ENCODE measurements at places on chromosomes 4 and X.

DNA sequence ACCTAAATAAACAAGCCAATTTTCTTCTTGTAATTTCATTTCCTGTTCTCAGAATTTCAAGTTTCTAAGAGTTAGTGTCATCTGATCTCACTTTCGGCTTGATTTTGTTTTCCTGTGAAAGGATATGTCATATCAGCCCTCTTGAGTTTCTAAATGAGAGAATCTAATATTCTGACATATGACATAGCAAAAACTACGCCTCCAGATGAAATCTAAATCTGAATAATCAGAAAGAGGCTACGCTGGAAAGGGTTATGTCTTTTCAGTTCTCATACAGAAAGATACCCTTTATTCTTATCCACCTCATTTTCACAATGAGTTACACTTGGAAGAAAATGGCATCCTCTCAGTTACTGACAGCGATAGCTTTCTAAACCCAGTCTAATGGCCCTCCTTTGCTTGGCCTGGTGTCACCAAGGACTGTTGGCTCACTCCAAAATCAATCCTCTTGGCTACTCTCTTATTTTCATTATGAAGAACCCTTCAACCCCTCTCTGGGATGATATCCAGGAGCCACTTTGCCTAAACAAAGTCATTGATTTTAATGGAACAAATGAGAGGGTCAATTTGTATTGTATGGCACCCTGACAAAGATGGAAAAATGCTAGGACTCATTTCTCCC, 65.6 kb downstream of the ASB9 start:
- DNase-seq = no peak

- no peak for DNase-seq
Measured at GRCh38 chr4:60808726-60809485, 391.2 kb upstream of the ADGRL3 start.

DNA sequence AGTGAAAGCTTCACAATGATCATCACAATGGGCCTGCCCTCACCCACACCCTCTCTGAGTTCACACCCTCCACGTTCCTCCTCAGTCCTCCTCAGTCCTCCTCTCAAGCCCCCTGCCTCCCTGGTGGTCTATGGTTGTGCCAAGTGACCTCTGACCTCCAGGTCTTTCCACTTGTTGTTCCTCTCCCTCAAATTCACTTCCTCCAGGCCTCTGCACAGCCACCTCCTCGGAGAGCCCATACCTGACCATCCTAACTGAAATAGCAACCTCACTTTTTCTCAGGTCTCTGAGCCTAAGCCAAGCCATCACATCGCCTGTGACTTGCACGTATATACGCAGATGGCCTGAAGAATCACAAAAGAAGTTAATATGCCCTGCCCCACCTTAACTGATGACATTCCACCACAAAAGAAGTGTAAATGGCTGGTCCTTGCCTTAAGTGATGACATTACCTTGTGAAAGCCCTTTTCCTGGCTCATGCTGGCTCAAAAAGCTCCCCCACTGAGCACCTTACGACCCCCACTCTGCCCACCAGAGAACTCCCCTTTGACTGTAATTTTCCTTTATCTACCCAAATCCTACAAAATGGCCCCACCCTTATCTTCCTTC, 293.4 kb upstream of the TENM3 start:
- no peak for DNase-seq

- no peak for DNase-seq
Measured at GRCh38 chrX:85928606-85929005, 118.8 kb downstream of the CHM start.

- no peak for DNase-seq
Measured at GRCh38 chr4:10582059-10582686, 102.4 kb downstream of the CLNK start.

DNA sequence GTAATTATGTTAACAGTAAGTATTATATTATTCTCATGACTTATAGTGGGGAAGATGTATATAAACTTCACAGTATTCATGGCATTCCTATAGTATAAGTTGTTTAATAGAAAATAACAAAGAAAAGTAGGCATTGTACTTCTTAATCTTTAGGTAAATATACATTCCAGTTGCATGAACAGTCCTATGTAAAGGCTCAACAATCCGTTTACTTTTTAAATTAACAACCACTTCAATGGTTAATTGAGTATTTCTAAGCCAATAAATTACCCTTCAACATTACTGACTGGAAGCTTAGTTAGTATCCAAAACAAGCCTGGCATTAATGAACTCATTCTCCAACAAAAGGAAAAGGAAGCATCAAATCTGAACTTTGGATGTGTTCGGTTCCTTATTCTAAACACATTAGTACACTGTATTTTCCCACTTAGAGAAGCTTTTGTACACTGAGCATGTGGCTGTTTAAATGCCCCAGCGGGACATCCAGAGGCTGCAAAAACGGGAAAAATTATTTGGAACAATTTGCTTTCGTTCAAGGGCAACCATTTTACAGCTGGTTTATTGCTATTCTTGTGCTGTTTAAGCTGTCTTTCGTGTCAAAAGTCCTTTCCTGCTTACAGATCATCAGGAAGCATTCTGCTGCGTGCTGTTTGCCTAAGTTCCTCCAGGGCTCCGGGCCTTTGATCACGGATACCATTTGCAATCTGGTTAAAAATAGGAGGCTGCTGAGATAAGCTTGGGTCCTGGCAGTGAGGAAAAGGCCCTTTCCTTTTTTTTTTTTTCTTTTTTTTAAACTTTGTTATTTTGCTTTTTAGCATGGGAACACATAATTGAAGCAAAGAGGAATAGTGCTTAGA, 460.3 kb downstream of the SPRY1 start:
- DNase-seq = no peak

- DNase-seq = no peak
Measured at GRCh38 chr4:38562751-38563198, 101.2 kb upstream of the KLF3 start.

GRCh38 chrX:123590842-123591486, 141.9 kb downstream of the THOC2 start:
- no peak for DNase-seq

GRCh38 chr4:182449186-182449929, 206.2 kb downstream of the TENM3 start:
- DNase-seq = no peak

DNA sequence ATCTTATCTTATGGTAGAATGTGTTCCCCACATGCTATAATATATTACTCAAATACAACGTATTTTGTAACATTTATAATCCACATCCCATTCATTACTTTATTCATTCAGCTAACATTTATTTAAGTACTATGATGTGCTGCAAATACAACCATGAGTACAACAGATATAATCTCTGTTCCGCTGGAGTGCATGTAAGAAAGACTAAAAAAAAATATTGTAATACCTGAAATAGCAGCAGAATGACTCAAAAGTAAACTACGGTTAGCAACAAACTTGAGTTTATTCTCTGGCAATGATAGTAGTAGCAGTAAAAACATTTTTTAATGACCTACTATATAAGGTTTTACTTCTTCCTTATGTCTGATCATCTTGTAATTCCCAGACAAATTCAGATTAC, 1776.3 kb downstream of the STIM2 start:
- DNase-seq = no peak

GRCh38 chr4:147844781-147845180, 112.9 kb downstream of the ARHGAP10 start:
- DNase-seq = no peak

GRCh38 chr4:149466446-149466845, 349.2 kb downstream of the IQCM start:
- DNase-seq = no peak

- DNase-seq = no peak
Measured at GRCh38 chr4:56657818-56658217, 23.3 kb downstream of the HOPX start.

- no peak for DNase-seq
Measured at GRCh38 chr4:125693228-125693627, 378.5 kb downstream of the FAT4 start.

GRCh38 chrX:8844157-8844556, 43.0 kb upstream of the FAM9A start:
- no peak for DNase-seq

DNA sequence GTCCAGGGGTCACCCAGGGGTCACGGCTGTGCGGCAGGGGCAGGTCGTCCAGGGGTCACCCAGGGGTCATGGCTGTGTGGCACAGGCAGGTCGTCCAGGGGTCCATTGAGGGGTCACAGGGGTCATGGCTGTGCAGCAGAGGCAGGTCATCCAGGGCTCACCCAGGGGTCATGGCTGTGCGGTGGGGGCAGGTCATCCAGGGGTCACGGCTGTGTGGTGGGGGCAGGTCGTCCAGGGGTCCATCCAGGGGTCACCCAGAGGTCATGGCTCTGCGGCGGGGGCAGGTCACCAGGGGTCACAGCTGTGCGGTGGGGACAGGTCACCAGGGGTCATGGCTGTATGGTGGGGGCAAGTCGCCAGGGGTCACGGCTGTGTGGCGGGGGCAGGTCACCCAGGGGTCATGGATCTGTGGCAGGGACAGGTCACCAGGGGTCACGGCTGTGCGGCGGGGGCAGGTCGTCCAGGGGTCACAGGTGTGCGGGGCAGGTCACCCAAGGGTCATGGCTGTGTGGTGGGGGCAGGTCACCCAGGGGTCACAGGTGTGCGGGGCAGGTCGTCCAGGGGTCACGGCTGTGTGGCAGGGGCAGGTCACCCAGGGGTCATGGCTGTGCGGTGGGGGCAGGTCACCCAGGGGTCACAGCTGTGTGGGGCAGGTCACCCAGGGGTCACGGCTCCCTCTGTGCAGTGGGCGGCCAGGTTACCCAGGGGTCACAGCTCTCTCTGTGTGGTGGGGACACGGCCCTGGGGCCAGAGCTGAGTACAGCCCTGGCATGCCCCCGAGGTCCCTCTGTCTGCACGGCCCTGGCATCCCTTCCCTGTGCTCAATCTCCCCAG, 16.0 kb downstream of the ATP5ME start:
- DNase-seq = no peak

- no peak for DNase-seq
Measured at GRCh38 chr4:78569306-78569821, 17.8 kb downstream of the ANXA3 start.

GRCh38 chrX:13506574-13506973, 62.8 kb upstream of the EGFL6 start:
- peak; percentile 49 for DNase-seq

DNA sequence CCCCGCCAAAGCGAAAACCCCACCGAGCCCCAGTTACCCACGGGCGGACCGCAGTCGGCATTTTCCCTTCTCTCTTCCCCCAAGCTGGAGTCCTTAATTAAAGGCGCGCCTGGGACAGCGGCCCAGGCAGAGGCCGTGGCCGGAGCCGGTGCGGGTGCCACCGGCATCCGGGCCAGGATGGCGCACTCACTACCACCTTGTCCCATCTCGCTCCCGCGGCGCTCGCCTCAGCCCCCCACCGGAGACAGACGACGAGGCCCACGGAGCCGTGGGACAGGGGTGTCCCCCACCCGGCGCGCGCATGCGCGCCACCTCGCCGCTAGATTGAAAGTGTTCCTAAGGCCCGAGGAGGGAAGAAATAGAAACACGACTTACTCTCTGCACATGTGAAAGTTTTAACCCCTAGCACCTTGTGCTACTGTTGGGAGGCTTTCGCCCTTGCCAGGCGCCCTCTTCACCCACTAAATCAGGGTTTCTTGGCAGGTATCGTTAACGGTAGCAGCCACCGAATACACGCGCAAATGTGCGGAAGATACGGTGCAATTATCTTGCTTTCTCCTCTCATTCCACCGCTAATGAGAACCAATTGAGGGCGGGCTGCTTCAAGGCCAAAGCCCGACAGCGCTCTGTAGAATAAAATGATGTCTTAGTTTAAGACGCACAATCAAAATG, 64.3 kb upstream of the CCDC160 start:
- no peak for DNase-seq

DNA sequence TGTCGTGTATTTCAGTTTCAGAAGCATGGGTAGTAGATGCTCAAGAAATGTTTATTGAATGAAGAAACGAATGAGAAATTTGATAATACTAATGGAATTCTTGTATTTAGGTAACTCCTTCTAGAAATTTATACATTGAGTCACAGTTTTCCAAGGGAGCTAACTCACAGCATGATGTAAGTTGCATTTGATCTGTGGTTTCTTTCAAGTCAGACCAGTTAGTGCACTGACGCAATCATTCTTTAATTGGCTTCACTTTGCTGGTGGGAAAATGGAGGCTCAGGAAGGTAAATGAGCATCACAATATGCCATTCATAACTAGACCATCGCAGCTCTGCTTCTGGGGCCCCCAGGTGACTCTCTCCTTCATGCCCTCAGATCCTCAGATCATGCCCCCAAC, 17.3 kb upstream of the CWH43 start:
- DNase-seq = no peak

Measured in activated CD4-positive, CD25-positive, alpha-beta regulatory T cell treated with anti-CD3 and anti-CD28 coated beads, Interleukin-2, amount 50 U/mL, for 72 hours (primary cell).